Activated naive CD4-positive, alpha-beta T cell treated with anti-CD3 and anti-CD28 coated beads for 36 hours (primary cell): ENCODE measurements at places on chromosomes 3 and 15. TPM values are rescaled to one million over a fixed set of nuclear protein-coding genes. Genes with fewer than 3 reads are reported as not detected.

Gene ACKR2
- total RNA-seq = 0.42 TPM

Gene PLSCR5
- not detected for total RNA-seq

Gene LRRIQ4
- total RNA-seq = 0.12 TPM

Gene POPDC2
- 1.5 TPM for total RNA-seq

DNA sequence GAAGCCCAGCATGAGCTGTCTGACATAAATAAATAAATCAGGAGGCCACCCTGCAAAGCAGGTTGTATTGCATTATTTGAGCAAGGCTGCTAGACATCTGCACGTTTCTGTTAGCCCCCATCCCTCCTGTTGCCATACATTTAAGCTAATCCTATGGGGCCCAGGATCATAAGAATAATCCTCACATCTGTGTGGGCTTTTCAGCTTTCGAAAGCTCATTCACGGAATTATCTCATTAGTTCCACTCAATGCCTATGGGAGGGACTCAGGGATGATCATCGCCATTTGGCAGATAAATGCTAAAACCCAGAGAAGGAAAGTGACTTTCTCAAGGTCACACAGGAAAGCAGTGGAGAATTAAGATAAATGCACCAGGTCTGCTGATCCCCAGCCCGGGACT is 123.4 kb downstream of the TLE3 start:
- no peak for DNase-seq

- no peak for DNase-seq
These were observed 139.1 kb upstream of the TPM1 start for GRCh38 chr15:62903437-62903836.

GRCh38 chr3:197912741-197913476 is 37.1 kb upstream of the RPL35A start:
- DNase-seq = no peak

DNA sequence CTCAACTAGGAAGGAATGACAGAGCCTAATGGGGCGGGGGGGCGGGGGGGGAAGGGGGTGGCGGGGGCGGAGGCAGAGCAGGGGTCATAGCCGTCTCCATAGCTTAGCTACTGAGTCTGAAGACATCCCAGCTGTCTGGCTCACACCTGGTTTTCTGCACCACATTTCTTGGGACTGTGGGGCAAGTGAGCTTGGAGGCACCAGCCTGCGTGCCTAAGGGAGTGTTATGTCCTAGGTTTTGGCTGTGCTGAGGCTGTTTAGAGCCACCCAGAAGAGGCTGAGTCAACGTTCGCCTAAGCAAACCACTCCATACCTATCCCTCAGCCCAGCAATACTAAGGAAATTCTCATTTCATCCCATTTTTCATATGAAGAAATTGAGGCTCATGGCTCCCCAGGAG is 1.4 kb downstream of the IL17RD start:
- DNase-seq = no peak

GRCh38 chr3:155504682-155505081 is 211.2 kb upstream of the STRIT1 start:
- no peak for DNase-seq

GRCh38 chr15:70204652-70205051 is 106.9 kb upstream of the TLE3 start:
- no peak for DNase-seq

DNA sequence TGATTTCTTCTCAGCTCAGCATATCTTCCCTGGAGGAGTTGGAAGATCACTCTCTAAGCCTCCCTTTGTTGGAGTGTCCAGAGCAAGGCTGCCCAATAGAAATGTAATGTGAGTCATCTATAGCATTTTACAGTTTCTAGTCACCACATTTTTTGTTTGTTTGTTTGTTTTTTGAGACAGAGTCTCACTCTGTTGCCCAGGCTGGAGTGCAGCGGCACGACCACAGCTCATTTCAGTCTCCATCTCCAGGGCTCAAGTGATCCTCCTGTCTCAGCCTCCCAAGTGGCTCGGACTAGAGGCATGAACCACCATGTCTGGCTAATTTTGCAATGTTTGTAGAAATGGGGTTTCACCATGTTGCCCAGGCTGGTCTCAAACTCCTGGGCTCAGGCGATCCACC is 21.3 kb downstream of the KLHL6 start:
- no peak for DNase-seq

DNA sequence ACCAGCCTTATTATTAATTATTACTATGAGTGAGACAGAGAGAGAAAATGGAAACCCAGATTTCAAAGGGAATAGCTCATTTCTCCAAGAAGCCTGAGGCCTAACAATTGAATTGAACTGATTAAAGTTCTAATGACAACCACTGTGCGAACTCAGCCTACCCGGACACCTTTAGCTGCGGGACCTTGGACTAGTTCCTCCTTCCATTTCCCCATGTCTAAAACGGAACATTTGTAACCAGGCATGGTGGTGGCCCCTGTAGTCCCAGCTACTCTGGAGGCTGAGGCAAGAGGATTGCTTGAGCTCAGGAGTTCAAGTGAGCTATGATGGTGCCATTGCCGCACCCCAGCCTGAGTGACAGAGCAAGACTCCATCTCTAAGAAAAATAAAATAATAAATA is 16.4 kb upstream of the RTP2 start:
- DNase-seq = no peak

DNA sequence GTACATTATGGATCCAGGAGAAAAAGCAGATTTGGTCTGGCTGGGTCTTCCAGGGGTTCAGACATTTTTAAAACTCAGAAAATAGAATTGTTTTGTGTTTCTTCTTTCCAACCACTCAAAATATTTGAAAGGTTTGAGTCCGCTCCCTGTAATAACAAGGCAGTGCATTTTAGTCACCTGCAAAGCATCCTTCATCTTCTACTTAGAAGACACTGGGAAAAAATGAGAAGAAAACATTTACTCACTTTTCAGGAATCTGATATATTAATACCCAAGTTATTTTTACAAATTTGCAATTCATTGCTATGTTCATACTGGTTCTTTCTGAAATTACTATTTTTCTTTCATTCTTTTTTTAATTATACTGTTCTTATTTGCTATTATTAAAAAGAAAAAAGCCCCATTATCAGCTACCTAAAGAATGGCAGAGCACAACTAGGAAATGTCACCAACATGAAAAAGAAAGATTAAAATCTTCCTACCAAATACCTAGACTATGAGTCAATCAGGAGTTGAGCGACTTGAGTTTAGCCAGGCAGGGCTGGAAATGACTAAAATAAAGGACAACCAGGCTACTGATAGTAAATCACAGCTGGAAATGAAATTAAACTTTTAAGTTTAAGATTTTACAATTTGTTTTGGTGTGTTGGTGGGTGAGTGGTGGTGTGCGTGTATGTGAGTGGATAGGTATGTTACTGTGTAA is 280.3 kb upstream of the THBS1 start:
- no peak for DNase-seq

DNA sequence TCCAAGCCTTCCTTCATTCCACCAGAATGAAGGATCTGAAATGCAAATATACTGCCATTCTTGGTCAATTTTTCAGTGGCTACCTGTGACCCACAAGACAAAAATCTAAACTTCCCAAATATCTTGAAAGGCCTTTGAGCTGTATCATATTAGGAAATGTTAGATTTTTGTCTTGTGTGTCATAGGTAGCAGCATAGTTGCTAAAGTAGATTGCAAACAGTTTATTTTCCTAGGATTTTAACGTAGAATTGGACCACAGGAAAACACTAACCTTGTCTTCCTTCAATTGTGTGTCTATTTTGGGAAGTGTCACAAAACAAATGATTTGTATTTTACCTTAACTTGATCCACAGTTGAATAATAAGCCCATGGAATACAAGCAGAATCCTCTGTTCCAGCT is 42.4 kb downstream of the CP start:
- no peak for DNase-seq

GRCh38 chr3:193552923-193553322 is 1.8 kb downstream of the ATP13A4 start:
- no peak for DNase-seq

DNA sequence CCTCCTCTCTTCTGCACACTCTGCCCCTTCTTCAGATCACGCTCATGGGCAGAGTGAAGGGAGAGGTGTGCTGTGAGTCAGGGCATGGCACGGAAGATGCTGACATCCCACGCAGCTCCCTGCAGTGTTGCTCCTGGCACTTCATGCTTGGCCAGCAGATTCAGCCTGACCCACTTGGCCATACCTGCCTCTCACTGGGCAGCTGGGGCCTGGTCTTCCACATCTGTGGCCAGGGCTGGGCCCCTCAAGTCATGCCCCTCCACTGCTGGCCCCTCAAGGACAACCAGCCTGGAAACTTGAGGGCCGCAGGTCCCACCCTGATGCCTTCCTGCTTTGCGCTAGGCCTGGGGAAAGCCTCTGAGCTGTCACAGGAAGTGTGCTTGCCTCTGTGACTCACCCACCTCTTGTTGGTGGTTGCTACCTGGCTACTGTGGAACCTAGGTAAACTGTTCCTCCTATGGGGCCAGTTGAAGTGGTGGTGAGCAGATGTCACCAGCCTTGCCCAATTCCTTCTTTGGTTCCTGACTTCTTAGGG is 48.7 kb downstream of the BSN start:
- peak; percentile 80 for DNase-seq
